ENCODE measurements at places on chromosomes 13 and 19.
A peak's percentile ranks its signal among the peaks of the same experiment; 100 is the strongest.

DNA sequence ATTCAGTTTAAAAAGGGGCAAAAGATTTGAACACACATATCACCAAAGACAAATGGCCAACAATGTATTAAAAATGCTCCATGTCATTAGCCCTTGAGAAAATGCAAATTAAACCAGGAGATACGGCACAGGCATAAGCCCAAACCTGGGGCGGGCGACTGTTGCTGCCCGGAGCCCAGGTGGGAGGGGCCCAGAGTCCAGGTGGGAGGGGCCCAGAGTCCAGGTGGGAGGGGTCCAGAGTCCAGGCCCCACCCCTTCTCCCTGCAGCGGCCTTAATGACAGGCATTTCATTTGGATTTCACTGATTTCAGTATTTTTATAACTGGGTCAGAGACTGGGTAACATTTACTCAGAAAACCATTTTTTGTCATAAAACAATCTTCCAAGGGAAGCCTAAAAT, 78.2 kb downstream of the RASA3 start:
- no peak for DNase-seq

- DNase-seq, result peak; percentile 9
These were observed 752 bp downstream of the PDCD5 start for GRCh38 chr19:32581705-32582179.

GRCh38 chr13:42654722-42655121, 80.8 kb downstream of the TNFSF11 start:
- no peak for DNase-seq

- no peak for DNase-seq
These were observed 41.2 kb downstream of the USP12 start for GRCh38 chr13:27130223-27130978.

GRCh38 chr19:23420824-23421223, 25.6 kb upstream of the ZNF91 start:
- DNase-seq, result no peak

GRCh38 chr13:42048684-42049453, 421 bp downstream of the DGKH start:
- no peak for DNase-seq

DNA sequence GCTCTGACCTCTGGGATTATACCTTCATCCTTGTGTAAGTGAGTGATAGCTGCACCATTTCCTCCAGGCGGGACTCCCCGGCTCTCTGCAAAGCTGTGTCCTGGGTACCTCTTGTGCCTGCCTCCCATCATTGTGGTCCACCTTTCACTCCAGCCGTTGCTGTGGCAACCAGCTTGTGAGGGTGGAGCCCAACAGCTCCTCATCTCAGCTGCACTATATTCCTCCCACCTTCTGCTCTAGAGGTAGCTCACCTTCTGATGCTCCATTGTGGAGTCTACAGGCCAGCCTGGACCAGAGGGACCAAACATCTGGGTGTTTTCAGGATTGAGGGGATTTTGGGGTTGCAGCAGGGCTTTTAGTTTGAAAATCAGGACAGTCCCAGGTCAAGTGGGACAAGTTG, 708.2 kb downstream of the UQCRFS1 start:
- no peak for DNase-seq

GRCh38 chr13:112619730-112620631, 32.0 kb upstream of the TUBGCP3 start:
- no peak for DNase-seq

DNA sequence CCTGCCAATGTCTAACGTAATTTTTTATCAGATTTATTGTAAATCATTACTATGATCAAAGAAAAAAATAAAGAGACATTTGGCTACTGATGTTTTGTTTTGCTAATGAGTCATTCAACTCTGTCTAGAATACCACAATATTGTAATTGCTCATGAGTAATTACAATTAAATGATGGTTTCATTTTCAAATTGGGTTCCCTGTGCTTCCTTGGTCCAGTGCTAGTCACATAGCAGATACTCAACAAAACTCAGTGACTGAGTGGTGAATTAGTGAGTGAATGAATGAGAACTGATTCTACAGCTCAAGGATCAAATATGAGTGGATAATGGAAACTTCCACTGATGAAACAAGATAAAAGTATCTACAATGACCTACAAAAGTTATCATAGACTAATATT, 304.7 kb downstream of the POU4F1 start:
- DNase-seq, result no peak

GRCh38 chr13:97245011-97245410, 22.9 kb downstream of the MBNL2 start:
- DNase-seq, result no peak

GRCh38 chr13:45194081-45194939, 6.5 kb downstream of the KCTD4 start:
- DNase-seq, result no peak

DNA sequence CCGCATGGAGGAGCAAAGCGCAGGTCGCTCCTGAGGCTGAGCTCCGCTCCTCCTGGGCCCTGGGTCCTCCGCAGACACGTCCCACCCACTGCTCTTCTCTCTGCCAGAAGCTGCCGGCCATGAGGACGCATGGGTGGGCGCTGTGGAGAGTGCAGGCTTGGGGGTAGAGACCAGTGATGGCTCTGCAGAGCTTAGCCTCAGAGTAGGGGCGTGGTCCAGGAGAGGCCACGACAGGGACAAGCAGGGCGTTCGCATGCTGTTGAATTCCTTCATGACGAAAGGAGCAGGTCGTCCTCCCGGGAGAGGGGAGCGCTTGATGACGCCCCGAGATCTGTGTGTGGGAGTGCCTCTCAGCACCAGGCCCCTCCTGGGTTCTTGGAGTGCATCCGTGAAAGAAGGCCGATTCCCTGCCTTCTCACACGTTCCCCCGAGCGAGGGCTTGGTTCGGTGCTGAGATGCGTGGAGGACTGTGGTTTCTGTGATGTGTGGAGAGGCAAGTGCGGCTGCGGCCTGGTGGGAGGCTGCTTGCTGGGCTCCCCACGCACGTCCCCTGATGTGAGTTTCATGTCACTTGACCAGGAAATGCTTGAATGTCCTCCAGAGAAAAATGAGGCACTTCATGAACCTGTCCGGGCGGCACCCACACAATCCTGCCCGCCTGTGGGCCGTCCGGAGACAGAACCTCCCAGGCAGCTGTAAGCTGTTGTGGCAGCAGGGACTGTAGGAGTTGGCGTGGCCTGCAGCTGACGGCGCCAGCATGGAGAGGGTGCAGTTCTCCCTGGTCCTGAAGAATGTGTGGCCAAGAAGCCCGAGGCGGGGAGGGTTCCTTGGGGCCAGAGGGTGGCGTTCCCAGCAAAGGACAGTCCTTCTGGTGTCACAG, 4.5 kb downstream of the SF3A2 start:
- DNase-seq, result no peak

- DNase-seq, result no peak
These were observed 8.1 kb downstream of the ANO8 start for GRCh38 chr19:17326595-17326966.

- no peak for DNase-seq
These were observed 349.1 kb downstream of the LIG4 start for GRCh38 chr13:107866032-107866940.

DNA sequence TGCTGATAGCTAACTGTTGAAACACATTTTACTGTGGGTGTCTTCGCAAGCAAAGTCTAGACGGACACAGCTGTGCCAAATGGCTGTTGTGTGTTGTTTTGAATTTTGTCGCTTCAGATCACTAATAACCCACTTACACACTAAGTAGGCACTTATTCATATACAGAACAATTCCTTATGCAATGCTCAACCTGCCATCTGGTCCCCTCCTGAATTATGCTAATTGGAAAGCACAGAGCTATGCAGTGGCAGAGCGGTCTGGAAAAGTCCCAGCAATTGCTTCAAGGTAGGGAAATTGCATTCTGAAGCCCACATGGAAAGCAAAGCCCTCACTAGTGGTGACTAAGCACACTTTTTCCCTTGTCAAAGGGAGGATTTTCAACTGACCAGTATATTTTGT, 69.9 kb downstream of the C13orf42 start:
- DNase-seq, result no peak

GRCh38 chr19:5889288-5889971, 14.2 kb downstream of the NDUFA11 start:
- no peak for DNase-seq

GRCh38 chr13:94520001-94520400, 40.5 kb upstream of the DCT start:
- peak; percentile 74 for DNase-seq

Measured in foreskin melanocyte (primary cell).